Stimulated activated naive CD8-positive, alpha-beta T cell treated with anti-CD3 and anti-CD28 coated beads, Interleukin-15, Interleukin-2, amounts not matched to agents 100 U/mL and 50 U/mL, for 24 hours (primary cell): ENCODE measurements at places on chromosomes 3 and 15.

DNA sequence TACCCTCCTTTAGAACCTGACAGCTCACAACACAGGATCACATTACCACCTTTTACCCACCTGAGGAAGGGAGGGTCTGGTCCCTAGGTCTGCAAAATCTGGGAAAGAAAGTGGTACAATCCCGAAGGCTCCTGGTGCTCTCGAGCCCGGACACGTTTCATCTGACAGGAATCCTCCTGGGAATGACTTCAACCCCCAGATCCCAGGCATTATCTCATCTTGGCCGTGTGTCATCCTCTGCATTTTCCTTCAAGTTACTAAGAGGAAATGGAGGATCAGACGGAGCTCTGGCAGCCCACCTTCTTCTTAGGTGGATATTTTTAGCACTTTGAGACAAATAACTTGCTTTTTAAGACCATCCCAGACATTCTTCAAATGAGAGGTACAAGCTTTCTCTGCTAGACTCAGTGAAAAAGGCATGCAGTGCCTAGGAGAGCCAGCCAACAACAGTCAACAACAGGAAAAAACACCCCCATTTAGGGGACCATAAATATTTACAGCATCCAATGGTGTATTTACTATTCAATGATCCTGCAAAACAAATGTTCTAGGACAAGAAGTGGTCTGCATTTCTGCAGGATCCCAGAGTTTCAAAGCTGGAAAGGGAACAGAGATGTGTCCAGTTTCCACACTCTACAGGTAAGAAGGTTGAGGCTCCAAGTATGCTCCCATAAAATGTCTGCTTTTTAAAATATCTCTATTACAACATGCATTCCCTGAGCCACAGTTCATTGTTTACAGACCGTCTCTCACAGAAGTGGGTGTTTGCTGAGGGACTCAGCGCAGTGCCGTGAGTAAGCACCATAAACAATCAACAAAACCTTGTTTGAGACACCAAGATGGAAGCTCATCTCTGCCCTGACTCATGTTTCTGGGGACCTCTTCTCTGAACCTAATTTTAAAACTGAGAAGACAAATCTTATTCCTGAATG lies 38.3 kb upstream of the ARHGEF3 start:
- no peak for DNase-seq

DNA sequence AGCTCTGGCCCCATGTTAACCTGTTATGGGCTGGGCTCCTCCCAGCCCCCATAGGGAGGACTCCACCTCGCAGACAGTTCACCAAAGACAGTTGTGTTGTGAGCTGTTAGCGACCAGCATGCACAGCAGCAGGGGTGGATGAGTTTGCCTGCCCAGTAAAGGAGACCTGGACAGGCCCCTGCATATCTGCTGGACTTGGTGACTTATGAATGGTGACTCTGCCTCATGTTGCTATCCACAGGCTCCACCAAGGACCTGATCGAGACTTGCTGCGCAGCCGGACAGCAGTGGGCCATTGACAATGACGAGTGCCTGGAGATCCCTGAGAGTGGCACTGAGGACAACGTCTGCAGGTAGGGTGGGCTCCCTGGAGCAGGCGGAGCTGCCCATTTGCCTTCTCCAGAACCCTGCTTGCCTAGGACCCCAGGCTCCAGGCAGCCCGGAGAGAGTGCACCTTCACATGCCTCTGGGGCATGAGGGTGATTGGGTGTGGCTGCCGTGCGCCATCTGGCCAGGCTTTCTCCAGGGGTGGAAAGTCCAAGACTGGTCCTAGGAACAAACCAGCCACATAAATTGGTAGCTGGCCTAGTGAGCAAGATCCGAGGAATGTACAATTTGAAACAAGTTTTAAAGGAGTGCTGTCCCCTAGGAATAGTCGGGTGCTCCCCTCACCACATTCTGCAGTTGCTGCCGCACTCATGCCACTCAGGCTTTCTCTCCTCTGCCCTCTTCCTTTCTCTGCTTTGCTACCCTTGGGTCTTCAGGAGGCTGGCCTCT lies 59.1 kb downstream of the FBLN2 start:
- no peak for DNase-seq

DNA sequence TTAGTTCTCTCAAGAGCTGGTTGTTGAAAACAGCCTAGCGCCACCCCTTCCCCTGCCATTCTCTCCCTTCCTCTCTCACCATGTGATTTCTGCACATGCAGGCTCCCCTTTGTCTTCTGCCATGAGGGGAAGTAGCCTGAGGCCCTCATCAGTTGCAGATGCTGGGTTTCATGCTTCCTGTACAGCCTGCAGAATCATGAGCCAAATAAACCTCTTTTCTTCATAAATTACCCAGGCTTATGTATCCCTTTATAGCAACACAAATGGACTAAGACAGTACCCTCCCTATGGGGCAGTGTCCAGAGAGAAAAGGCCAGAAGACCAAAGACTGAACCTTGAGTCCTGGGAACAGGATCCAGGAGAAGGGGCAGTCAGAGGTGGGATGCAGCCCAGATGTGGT lies 54.7 kb downstream of the CLEC3B start:
- DNase-seq = no peak

- DNase-seq = no peak
Measured at GRCh38 chr3:178275311-178275710, 260.9 kb upstream of the KCNMB2 start.

DNA sequence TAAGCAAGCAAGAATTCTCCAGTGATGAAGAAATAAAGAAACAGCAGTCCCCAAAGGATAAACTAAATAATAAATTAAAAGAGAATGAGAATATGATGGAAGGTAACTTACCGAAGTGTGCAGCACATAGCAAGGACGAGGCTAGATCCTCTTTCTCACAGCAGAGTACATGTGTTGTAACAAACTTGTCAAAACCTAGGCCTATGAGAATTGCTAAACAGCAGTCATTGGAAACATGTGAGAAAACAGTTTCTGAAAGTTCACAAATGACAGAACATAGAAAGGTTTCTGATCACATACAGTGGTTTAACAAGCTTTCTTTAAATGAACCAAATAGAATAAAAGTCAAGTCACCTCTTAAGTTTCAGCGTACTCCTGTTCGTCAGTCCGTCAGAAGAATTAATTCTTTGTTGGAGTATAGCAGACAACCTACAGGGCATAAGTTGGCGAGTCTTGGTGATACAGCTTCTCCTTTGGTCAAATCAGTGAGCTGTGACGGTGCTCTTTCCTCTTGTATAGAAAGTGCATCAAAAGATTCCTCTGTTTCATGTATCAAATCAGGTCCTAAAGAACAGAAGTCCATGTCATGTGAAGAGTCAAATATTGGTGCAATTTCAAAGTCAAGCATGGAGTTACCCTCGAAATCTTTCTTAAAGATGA lies 4.5 kb upstream of the SCG5 start:
- no peak for DNase-seq

GRCh38 chr3:114442246-114442645 lies 148.4 kb downstream of the TIGIT start:
- DNase-seq = no peak

DNA sequence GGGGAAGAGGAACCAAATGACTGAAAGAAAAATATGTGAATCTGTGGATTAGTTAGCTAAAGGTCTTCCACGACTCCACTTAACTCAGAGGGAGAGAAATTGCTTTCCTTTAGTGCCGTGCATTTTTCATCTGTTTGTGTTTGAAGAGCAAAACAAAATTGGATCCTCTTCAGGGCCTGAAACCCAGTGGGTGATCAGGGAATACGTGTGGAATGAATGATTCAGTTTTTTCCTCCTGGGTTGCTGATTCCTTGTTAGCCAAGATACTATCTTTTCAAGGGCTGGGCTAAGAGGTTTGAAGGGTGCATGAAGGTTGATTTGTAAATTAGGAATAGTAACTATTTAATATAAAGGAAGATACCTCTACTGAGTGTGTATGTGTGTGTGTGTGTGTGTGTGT lies 61.0 kb downstream of the TPRG1 start:
- DNase-seq = no peak

DNA sequence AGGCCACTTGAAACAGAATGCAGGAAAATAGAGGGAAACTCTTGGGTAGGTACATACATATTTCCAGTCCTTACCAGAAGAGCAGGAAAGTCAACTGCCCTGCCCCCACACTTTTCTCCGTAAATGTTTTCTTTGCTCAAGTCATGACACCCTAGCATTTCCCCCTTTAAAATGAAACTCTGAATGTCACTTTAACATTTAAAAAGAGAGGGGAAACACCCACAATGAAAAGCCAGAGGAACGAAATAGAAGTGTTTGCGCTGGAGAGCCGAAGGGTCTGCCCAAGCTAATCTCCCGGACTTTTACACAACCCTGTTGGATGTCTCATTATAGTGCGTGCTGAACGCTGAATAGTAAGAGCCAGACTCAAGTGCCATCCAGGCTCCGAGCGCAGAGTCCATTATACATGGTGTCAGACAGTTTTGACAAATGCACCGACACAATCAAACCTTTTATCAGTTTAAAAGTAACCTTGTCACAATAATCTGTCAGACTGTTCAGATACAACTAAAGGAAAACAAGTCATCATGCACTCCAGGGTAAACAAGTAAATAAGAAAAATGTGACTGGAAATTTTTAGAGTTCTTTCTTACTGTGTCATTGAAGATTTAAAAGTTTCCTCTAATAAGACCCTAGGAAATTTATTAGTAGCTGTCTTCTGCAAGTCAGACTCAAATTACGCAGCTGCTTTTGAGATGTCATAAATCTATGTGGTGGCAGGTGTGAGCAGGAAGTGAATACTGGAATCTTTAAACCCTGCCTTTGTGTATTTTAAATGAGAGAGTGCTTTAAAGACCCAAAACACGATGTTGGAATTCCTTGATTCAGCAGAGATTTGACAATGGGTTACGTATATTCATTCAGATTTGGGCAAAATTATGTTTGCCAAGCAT lies 159.8 kb downstream of the RBMS3 start:
- no peak for DNase-seq

- DNase-seq = no peak
Measured at GRCh38 chr3:21859124-21860081, 108.4 kb upstream of the ZNF385D start.

DNA sequence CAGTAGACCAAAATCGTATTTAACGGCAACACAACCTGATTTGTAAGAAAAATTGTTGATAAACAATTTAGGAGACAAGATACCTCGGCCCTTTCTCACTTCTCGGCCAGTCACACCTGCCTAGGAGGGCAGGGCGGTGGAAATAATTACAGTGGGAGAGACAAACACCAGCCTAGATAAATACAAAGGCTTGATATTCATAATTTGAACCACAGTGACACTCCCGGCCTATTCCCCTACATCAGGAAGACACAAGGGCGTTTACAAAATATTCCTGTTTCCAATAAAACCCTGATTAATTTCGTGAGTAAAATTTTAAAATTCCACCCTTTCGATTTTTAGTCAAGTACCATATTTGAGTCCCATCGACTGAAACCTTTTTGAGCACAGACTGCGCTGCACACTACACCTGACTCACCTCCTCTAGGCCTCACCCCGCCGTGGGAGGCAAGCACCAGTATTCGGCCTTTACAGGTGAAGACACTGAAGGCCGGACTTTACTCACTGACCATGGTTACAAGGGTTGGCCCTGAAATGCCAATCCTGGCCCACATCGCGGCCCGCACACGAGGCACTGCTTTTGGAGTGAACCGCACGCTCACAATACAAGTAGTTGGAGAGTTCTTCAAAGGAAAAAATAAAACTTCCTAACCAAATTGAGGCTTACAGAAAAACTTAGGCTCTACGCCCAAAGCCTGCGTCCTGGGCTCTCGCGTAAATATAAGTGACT lies 794 bp downstream of the ARPP19 start:
- peak; percentile 53 for DNase-seq

DNA sequence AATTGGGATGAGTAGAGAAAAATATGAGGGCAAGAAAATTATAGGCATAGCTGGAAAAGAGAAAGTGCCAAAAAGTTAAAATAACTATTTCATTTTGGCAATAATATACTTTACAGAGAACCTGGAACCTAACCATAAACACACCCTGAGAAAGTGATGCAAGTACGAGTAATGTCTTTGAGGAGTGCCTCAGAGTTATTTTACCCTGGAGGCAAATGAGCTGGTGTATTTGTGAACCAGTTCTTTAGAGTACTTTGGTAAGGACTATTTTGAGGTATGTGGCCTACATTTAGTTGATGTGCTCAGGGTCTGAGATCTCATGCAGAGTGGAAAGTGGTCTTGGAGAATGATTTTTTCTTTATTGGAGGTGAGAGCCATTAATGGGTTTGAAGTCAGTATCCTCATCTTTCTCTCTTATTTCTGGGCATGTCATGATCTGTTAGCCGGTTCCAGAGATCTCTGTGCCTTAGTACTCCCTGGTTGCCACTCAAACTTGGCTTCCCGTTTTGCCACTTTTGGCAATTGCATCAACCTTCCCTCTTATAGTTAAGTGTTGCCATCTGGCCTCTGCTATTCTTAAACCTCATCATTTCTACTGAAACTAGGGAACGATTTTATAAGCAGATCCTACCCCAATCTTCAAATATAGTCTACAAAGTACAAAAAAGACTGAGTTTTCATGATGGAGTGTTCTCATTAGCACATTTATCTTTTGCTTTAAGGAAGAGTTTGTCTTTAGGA lies 145.7 kb downstream of the EPHA6 start:
- DNase-seq = no peak

- no peak for DNase-seq
Measured at GRCh38 chr3:4744405-4745234, 234.6 kb upstream of the BHLHE40 start.

- DNase-seq = no peak
Measured at GRCh38 chr15:62455441-62455921, 290.4 kb upstream of the C2CD4B start.

- DNase-seq = no peak
Measured at GRCh38 chr3:56254835-56255234, 213.4 kb downstream of the ERC2 start.

- DNase-seq = no peak
Measured at GRCh38 chr15:31494786-31495185, 168.2 kb downstream of the KLF13 start.

DNA sequence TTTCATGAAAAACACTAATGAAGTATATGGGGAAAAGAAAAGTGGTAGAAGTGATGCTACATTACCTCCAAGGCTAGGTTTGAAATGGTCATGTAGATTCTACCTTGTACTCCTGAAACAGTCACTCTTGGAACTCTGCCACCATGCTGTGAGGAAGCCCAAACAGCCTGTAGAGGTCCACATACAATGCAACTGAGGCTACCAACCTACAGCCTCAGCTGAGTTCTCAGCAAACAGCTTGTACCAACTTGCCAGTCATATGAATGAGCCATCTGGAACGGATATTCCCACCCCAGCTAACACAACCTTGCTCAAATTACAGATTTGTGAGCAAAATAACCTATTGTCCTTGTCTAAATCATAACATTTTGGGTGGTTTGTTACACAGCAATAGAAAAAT lies 193.5 kb downstream of the ULK4 start:
- no peak for DNase-seq

DNA sequence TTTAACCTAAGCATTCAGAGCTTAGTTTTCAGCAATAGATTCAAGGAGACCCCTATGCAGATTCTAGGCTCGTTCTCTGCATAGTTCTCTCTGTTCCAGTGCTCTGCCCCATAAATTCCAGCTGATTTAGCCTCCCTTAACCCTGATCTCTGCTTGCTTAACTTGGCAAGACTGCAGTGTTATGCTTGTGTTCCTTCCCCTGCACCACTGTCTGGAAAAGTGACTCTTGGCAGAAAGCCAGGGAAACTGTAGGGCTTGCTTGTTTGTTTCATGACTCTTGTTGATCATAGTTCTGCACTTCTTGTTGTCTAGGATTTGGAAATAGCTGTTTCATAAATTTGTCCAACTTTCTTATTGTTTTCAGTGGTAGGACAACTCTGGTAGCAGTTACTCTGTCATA lies 40.1 kb downstream of the ANAPC13 start:
- DNase-seq = no peak

- DNase-seq = no peak
Measured at GRCh38 chr3:171429635-171430034, 30.6 kb downstream of the TNIK start.
